Upper lobe of right lung (tissue), 1 donor: ENCODE measurements at places on chromosomes 11 and 22. TPM values are rescaled to one million over a fixed set of nuclear protein-coding genes. Genes with fewer than 3 reads are reported as not detected.

- peak; percentile 76 for DNase-seq
These were observed 15.2 kb downstream of the PHLDB1 start for GRCh38 chr11:118622376-118623268.

DNA sequence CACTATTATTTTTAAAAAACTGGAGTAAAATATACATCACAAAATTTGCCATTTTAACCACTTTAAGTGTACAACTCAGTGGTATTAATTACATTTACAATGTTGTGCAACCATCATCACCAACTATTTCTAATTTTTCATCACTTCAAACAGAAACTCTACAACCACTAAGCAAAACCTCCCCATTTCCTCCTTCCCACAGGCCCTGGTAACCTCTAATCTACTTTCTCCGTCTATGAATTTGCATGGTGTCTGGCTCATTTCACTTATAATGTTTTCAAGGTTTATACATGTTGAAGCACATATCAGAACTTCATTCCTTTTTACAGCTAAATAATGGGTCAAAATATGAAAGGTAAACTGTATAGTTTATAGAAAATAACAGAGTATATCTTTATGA lies 24.4 kb downstream of the DDI1 start:
- no peak for DNase-seq

Gene FAM181B
- total RNA-seq = 0.12 TPM

Gene TIGD3
- 0.43 TPM for total RNA-seq
